Mucosa of gallbladder (tissue), 1 donor: ENCODE measurements at places on chromosomes 3 and 15. TPM values are rescaled to one million over a fixed set of nuclear protein-coding genes. Genes with fewer than 3 reads are reported as not detected.

The CRYGS gene
- total RNA-seq, result 2.7 TPM

GRCh38 chr3:125357032-125357658 lies 18.0 kb downstream of the ZNF148 start:
- peak; percentile 37 for DNase-seq

The RBPMS2 gene
- 41.3 TPM for total RNA-seq

DNA sequence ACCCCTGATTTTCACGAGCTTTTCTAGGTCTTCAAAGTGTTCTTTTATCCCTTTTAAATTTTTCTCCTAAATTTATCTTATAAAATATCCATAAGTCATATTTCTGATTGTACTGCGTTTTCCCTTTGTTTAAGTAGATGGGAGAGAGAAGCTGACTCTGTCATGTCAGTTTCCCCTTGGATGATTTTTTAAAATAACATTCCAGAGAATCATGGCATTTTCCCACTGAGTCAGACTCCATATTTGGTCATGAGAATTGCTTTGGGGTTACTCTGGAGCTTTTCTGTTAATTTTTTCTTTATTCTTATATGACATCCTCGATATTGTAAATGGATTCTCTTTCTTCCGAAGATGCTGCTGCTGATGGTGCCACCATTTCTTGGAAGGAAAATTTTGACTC lies 28.6 kb upstream of the UMPS start:
- DNase-seq, result no peak

The STARD9 gene
- 9.8 TPM for total RNA-seq

- DNase-seq, result no peak
Measured at GRCh38 chr3:22353126-22353525, 602.1 kb upstream of the ZNF385D start.

The HDGFL3 gene
- total RNA-seq, result 30.3 TPM

DNA sequence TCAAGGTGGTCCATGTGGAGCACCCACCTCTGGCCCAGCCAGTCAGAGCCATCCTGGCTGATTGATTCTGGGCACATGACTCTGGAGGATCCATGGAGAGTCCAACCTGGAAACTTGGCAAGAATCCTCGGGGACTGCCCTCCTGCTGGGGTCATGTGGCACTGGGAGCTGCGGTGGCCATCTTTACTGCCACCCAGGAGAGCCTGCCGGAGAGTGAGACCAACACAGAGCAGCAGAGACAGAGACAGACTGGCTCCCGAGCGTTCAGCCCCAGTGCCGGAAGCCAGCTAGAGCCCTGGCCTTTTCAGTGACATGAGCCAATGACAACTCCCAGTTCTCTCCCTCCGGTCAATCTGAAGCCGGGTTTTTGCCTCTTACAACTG lies 11.5 kb upstream of the GATA2 start:
- DNase-seq, result peak; percentile 9

The CCR3 gene
- not detected for total RNA-seq

The KBTBD8 gene
- 3.7 TPM for total RNA-seq

- no peak for DNase-seq
Measured at GRCh38 chr15:22795206-22796063, 9.0 kb downstream of the NIPA1 start.

- DNase-seq, result peak; percentile 40
Measured at GRCh38 chr3:171459137-171459941, 866 bp downstream of the TNIK start.

DNA sequence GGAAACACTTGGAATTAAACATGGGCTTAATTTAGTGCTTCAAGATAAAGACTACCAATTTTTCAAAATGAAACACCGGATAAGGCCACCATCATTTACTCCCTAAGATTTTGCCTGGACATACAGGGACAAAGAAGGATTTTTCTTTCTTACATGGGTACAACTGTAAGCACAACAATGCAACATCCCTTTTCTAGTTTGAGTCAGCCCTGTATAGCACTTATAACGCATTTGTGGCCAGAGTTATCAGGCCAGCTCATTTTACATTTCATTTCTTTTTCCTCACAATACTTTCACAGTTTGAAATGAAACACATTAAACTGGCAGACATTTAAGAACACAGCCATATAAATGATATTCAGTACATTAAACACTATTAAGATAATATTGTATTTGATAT lies 9.8 kb upstream of the SUCNR1 start:
- no peak for DNase-seq

The SEC62 gene
- 135 TPM for total RNA-seq

GRCh38 chr3:44952689-44953088 lies 23.3 kb downstream of the ZDHHC3 start:
- DNase-seq, result no peak

GRCh38 chr3:50267280-50267913 lies 1.6 kb upstream of the SEMA3B start:
- DNase-seq, result peak; percentile 66

- DNase-seq, result no peak
Measured at GRCh38 chr15:63339006-63339766, 42.5 kb downstream of the CA12 start.

DNA sequence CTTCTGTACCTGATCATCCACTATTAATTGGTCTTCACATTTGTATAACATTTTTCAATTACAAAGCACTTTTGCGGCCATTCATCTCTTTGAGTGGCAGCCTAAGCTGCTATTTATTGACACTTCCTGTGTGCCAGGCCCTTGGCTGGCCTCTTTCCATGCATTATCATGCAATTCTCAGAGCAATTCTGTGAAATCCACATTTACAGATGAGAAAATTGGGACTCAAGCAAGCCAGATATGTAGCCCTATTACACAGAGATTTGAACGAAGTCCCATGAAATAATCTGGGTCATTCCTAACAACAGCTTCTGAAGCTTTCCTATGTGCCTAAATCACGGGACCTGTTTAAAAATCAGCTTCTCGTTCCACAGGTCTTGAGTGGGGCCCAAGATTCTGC lies 17.4 kb downstream of the SLC6A1 start:
- DNase-seq, result no peak

DNA sequence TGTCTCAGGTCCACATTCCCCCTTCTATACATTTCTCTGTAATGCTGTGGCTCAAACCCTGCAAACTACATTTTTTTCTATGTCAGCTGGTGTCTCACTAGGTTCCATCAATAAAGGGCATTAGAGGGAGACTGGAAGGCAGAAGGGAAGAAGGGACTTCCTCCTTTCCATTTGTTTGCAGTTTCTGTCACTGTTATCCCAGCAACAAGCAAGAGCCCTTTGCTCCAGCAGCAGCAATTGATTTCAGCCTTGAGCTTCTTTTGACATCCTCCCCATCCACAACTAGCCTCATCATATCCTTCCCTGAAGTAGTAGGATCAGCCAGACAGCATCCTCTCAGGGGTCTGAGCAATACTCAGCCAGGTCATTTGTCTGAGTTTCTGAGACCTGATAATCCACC lies 5.3 kb upstream of the NCK1 start:
- DNase-seq, result no peak

GRCh38 chr3:14523792-14524191 lies 16.4 kb downstream of the GRIP2 start:
- no peak for DNase-seq

The AMT gene
- 20.7 TPM for total RNA-seq

DNA sequence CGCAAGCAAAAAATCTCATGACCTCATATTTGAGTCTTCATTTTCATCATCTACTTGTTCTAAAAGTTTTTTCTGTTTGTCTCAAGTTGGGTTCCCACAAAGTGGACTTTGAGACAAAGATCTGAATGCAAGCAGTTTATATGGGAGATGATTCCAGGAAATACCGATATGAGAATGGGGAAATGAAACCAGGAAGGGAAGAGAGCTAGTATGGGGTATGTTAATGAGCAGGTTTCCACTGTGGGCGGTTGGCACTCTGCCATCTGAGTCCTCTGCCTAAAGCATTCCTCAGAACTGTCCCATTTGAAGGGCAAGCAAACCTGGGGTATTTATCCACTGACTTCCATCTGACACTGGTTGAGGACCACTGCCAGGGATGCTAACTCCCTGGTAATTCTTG lies 8.8 kb downstream of the ADPRH start:
- peak; percentile 61 for DNase-seq

The TMEM43 gene
- total RNA-seq, result 51.2 TPM

The PPP1R14D gene
- 23.4 TPM for total RNA-seq

DNA sequence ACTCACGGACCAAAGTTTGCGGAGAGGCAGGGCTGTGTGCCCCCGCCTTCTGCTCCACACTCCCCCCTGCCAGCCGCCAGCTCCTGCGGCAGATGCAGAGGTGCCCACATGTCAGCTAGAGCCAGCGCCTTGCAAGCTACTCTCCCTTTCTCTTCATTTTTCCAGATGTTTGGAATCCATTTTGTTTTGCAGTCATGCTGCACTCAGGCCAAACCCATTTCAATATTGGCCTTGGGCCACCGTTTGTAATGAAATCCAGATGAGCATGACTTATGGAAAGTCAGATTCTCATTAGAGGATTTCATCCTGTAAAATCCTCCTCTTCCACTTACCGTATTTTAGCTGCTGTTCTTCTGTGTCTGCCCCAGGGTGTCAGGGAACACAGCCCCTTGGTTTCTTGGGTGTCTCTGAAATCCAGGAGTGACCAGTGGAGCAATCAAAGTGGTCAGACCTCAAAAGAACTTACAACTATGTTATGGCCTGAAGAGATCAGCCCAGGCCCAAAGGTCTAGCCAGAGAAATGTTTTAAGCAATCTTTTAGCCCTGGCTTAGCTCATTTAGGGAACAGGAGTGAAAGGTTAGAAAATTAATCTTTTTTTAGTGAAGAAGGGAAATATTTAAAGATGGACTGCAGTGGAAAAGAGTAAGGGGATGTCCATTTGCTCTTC lies 65.8 kb downstream of the AAGAB start:
- DNase-seq, result peak; percentile 46

DNA sequence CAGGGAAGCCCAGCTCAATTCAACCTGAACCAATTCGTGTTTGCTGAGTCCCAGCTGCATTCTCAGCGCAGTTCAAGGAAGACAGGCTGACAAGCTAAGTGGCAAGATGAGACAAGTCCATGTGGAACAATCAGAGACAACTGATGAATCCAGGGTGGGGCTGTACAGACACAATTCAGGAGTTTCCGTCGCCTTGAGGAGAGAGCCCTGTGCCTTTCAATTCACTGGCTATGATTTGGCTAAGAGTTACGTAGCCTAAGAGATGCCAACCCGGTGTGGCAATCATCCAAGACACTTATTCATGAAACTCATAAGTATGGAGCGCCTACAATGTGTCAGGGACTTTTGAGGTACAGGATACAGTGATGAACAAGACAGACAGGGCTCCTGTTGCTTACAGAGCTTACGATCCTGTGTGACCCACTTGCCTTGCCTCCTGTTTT lies 15.5 kb upstream of the ZBED2 start:
- DNase-seq, result no peak

The NUSAP1 gene
- 9.1 TPM for total RNA-seq

The DPPA4 gene
- 0.86 TPM for total RNA-seq

DNA sequence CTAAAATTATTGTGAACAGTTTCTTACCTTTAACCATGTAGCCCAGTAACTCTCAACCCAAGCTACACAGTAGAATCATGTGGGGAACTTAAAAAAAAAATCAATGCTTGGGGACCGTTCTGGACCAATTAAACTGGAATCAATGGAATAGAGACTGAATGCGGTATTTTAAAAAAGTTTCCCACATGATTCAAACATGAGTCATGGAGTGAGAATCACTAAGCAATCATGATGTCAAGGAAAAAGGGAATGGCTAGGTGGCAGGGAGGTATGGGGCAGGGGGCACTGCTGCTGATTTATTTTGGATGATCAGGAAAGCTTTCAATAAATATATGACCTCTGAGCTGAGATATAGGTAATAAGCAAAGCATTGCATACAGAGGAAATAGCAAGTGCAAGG lies 250.5 kb upstream of the RORA start:
- DNase-seq, result no peak

GRCh38 chr15:58555162-58556027 lies 123.6 kb downstream of the LIPC start:
- no peak for DNase-seq

The ALS2CL gene
- total RNA-seq, result 43.8 TPM

The GOLGA8N gene
- 12.2 TPM for total RNA-seq

DNA sequence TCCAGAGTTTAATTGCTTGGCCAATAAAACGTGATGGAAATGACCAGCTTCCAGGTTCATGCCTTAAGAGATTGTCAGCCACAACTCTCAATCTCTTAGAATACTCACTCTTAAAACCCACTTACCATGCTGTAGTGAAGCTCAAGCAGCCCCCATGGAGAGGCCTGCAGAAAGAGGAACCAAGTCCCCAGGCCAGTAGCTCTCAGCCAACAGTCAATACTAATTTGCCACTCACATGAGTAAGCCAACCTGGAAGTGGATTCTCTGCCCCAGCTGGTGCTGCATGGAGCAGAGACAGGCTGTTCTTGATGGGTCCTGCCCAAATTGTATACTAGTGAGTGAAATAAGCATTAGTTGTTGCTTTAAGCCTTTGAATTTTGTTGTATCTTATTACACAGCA lies 155.9 kb downstream of the OXSM start:
- no peak for DNase-seq

DNA sequence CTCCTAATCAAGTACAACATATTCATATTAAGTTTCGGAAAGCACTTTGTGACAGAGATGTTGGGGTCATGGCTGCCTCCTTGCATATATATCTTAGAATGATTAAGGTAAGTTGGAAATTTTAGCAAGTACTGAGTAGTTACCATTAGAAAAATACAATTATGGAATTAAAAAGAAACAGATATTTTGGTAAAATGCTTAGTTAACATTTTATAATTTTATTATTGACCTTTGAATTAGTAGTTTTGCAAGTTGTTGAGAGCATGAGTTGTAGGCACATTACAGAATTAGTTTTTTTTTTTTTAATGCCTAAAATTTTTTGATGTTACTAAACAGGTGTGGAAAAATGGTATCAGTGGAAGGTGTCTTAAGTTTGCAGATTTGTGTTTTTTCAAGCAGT lies 20.6 kb downstream of the AP4E1 start:
- DNase-seq, result no peak

The RHOV gene
- total RNA-seq, result 0.63 TPM

DNA sequence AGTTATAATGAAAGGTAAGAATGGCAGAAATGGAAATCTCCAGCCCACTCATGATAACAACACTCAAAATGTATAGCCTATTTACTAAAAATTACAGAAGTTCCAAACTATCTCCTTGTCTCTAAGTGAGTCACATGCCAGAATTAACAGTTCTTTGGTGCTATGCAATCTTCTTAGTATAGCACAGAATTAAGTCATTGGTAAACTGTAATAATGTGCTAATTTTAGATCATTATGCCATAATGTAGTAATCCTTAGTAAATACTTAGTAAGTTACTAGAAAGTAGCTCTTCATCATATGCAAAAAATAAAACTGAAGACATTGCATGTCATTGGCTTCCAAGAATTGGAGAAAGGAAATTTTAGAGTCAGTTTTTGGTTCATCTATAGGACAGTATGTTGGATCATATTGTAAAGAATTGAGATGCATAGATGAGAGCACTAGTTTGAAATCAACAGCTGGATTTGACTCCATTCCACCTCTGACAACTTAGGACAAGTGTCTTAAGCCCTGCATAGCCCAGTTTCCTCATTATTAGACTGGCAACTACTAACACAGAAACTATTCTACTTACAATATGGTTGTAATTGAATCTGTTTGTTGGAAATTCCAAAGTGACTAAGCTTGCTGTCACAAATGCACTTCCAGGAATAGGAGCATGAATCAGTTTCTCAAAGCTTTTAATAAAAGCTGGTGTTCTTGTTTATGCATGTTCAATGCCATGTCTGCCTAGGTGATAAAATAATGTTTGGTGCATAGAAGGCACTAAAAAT lies 40.1 kb upstream of the CD47 start:
- no peak for DNase-seq
